ENCODE measurements at places on chromosomes 7 and 10.

GRCh38 chr7:85011127-85011526 lies 175.7 kb downstream of the SEMA3D start:
- DNase-seq, result no peak

- DNase-seq, result no peak
These were observed 126.9 kb downstream of the TACC2 start for GRCh38 chr10:122115874-122116273.

- DNase-seq, result no peak
These were observed 156.2 kb upstream of the PTER start for GRCh38 chr10:16280595-16280994.

GRCh38 chr10:120336911-120337540 lies 120.0 kb upstream of the PLPP4 start:
- DNase-seq, result peak; percentile 30

DNA sequence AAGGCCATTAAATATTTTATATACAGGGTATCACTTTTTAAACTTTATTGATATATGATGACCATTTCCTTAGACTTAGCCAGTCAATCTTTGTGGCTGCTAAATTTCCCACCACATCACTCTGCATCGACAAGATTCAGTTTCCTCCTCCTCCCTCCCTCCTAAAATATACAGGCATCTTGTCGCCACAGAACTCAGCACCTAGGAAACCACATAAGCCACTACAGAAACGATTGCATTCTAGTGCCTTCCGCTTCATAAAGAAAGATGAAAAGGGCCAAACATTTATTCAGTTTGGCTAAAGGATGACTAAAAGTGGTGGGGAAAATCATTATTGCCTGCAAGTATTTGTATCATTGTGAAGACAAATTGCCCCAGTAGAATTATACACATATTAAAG lies 30.7 kb downstream of the ERCC6 start:
- no peak for DNase-seq

DNA sequence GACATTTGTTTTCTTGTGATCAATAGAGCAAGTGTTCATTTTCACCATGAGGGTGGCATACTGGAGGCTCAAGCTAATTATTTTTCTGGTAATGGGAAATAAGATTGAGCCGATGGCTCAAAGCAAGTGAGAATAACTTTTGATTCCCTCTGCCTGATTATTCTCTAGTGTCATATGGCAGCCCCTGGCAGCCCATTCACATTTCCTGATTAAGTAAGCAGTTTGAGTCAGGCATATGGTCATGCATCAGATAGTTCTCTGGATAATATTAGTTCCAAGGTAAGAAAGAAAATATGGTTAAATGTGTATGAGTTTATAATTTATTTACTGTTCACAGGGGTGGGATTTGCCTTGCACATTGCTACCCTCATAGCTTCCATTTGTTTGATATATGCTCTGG lies 109.2 kb downstream of the DYNC1I1 start:
- no peak for DNase-seq

- DNase-seq, result no peak
These were observed 232.7 kb downstream of the SORCS1 start for GRCh38 chr10:106931853-106932249.

DNA sequence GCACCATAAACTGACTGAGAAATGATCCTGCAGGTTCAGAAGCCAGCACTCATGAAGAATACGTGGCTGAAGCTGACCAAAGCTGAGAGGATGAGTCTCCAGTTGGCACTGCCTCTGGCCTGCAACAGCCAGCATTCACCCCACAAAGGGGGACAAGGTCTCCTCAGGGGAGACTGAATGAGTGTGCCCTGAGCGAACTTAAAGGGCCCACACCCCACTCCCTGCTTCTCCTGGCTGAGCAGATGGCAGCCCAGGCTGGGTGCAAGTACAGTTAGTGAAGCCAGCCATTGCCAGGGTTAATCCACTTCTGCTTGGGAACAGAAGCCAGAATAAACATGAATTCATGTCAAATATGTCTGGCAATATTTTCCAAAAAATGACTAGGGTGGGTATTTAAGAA lies 98.1 kb downstream of the PPP1R17 start:
- DNase-seq, result no peak

DNA sequence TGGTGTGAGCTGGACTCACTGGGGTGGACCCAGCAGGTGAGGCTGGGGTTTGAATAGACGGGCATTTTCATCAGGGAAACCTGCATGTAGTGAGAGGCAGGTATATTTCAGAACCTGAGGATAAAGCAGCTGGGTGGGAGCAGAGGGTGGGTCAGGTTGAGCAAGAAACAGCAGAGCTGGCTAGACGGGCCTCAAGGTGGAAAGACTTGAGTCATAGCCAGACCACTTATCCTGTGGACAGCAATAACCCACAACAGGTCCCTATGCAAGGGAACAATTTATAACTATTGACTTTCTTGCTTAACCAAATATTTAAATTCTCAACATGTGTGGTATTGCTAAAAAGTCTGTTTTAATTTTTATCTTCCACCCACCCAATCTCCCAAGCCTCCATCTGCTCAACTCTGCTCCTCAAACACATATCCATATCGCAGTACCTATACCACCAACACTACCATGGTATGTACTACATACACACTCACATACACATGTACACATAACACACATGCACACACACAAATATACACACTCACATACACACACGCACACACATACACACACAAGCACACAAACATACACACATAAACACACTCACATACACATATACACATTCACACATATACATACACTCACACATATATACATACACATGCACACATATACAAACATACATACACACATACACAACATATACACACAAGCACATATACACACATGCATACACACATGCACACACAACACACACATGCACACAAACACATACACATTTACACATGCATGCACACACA lies 129.0 kb upstream of the C7orf33 start:
- DNase-seq, result no peak

- no peak for DNase-seq
These were observed 77.3 kb downstream of the GLRX3 start for GRCh38 chr10:130213286-130214080.

GRCh38 chr10:102287538-102287937 lies 42.2 kb downstream of the GBF1 start:
- DNase-seq, result no peak

DNA sequence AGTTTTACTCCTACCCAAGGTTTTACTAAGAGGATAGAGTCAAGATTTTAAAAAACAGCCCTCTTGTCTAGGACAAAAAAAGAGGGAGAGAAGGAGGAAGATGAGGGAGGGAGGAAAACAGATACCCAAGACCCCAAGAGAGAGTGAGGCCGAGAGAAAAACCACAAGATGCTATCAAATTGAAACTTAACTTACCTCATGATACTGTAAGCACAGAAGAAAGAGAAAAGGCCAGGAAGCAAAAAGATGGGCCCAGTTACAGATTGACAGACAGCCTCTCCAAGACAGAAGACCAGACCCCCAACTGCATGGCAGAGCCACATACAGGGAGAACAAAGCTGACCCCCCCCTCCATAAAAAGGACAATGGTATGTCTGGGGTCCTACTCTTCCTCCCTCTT lies 11.4 kb downstream of the SEC31B start:
- DNase-seq, result no peak

GRCh38 chr7:114364151-114364550 lies 50.5 kb upstream of the FOXP2 start:
- no peak for DNase-seq

- no peak for DNase-seq
These were observed 2.2 kb downstream of the BTRC start for GRCh38 chr10:101356132-101356531.

DNA sequence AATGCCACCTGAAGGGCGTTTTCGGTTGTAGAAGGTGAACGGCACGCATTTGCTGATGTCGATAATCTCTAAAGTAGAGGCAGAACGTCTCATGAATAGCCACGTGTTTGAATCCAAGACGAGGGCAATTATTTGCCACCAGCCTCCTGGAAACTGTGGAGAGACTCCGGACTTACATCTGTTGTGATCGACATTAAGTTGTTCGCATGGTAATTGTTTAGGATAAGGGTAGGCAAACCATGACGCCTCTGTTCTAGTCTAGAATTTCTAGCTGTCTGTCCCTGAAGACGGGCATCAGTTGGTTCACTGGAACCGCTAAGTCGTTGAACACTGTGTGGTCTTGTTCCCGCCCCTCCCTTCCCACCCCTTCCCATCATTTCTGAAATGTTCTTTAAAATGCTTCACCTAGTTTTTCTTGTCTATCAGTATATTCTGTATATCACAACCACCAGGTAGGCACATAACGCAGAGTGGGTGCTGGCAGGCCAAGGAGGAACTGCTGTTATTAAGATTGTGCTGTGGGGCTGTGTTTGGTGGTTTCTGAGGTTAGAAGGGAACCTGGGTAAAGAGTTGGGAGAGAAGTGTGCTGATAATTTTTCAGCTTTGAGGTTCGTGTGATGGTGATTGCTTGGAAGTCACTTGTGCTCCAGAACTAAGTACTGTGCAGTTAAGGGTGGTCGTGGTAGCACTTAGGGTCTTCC lies 1.2 kb downstream of the UBE3C start:
- no peak for DNase-seq

GRCh38 chr10:34880817-34881216 lies 65.7 kb upstream of the PARD3 start:
- no peak for DNase-seq

GRCh38 chr10:34705563-34705962 lies 109.5 kb downstream of the PARD3 start:
- no peak for DNase-seq

- no peak for DNase-seq
These were observed 189.1 kb upstream of the FRMD4A start for GRCh38 chr10:14519785-14520184.

DNA sequence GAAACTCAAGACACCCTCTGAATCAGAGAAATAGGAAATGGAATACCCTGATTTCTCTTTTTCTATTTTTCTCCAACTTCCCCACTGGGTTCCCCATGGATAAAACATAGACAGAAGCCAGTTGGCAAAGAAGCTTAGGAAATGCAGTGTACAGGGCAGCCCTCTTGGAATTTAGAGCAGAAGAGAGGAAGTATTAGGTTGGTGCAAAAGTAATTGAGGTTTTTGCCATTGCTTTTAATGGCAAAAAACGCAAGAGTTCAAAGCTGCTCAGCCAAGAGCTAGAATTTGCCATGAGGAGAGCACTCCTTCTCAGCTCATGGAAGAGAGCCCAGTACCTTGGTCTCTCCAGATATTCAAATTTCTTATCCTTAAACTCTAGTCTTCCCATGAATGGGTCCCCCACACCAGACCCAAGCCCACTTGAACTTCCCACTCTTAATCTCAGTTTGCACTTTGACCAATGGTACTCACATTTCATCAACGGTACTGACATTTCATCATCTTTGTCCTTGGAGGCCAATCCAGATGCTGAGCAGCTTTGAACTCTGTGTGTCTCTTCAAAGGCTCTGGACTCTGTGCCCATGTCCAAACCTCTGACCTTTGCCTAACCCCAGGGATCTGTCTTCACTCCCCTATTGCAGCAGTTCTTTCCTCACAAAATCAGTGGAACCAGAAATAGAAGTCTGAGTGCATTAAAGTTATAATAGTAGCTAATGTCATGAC lies 73.2 kb upstream of the PPP1R3C start:
- no peak for DNase-seq

DNA sequence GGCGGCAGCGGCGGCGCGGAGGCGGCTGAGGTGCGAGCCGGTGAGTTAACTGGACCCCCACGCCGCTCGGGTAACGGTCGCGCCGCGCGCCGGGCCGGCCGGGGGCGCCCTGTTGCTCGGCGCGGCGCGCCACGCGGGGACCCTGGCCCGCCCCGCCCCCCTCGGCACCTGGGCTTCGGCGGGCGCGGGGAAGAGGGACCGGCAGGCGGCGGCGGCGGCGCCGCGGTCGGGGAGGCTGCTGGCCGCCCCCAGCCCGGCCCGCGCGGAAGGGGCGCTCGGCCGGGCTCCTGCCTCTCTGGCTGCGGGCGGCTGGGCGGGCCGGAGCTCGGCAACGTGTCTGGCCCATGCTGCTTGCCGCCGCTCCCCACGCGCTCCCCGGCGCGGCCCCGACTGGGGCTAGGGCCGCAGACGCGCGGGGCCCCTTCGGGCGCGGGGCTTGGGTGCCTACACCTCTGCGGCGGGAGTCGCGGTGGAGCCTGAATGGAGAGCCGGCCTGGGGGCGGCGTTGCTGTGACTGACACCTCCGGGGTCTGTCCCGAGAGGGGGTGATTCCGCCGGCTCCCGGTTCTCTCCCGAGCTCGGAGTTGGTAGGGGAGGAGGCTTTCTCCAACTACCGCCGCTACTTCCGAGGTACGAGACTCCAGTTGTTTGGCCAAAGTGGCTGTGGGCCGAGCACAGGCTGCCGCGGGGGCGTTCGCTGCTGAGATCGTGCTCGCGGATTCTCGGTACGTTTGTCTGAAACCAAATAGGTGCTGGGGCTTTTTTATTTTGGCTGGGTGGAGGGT lies 494 bp downstream of the PALS2 start:
- DNase-seq, result peak; percentile 31

DNA sequence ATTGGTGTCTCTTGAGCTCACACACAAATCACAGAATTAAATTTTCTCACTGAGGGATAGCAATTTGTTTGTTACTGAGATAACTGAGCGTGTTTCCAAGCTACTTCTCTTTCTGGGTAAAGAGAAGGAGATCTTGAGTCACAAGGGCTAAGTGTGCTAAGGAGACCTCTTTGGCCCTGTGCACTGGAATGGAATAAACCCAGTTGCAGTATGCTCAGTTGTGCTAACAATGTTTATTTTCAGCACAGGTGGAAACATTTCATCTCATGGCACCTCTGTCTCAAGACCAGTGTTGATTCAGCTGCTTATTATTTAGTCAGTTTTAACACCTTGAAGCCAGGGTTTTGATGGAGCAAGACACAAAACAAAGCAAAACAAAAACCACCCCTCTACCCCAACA lies 22.5 kb upstream of the UBE2H start:
- no peak for DNase-seq

- no peak for DNase-seq
These were observed 132.4 kb downstream of the CDK14 start for GRCh38 chr7:90728568-90728967.

GRCh38 chr10:9302140-9302746 lies 1247.8 kb downstream of the GATA3 start:
- DNase-seq, result no peak

- no peak for DNase-seq
These were observed 83.0 kb downstream of the TAF3 start for GRCh38 chr10:7901256-7901655.

GRCh38 chr10:131660427-131660826 lies 240.4 kb upstream of the PPP2R2D start:
- no peak for DNase-seq

- no peak for DNase-seq
These were observed 244.5 kb upstream of the PITRM1 start for GRCh38 chr10:3417096-3417495.

- DNase-seq, result peak; percentile 52
These were observed 27.7 kb downstream of the BTBD16 start for GRCh38 chr10:122298598-122299301.

GRCh38 chr10:119818889-119819270 lies 53.8 kb downstream of the MCMBP start:
- DNase-seq, result no peak

GRCh38 chr7:121505540-121506182 lies 109.6 kb upstream of the FAM3C start:
- no peak for DNase-seq

GRCh38 chr10:6729071-6729774 lies 149.1 kb upstream of the PRKCQ start:
- no peak for DNase-seq

Measured in stimulated activated CD8-positive, alpha-beta memory T cell treated with anti-CD3 and anti-CD28 coated beads, Interleukin-2, amount 100 ng/mL, for 48 hours (primary cell).